ENCODE measurements at places on chromosomes 12 and 14.

- DNase-seq, result no peak
Measured at GRCh38 chr14:74241652-74242017, 2.4 kb downstream of the VSX2 start.

DNA sequence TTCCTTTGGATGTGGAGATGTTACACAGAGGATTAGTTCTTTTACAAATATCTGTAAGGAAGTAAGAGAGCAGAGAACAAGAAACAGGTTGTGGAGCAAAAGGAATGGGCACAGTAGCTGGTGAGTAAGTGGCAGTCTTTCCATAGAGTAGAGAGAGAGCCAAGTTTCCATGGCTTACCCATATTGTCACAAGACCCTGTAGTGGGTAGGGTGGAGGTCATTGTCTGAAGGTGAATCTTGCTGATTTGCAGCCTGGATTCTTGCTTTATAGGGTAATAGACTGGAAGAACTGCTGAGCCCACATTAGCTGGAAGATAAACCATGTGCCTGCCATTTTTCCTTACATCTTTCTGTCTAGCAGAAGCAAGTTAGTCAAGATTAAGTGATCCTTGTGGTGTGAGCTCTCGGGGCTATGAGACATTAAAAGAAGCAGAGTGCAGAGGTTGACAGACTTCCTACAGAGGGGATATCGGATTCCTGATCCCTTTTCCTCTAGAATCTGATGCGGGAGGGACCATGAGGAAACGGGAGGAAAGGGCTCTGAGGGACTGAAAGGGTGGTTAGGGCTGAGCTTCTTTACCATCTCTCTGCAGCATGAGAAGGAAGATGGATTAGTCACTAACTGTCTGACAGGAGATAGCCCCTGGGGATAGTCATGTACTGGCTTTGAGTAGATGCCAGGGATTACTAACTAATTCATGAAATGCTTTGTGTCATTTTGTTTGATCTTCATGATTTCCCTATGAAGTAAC is 44.0 kb upstream of the LRTM2 start:
- DNase-seq, result no peak

GRCh38 chr14:72008666-72009065 is 76.4 kb downstream of the RGS6 start:
- no peak for DNase-seq

DNA sequence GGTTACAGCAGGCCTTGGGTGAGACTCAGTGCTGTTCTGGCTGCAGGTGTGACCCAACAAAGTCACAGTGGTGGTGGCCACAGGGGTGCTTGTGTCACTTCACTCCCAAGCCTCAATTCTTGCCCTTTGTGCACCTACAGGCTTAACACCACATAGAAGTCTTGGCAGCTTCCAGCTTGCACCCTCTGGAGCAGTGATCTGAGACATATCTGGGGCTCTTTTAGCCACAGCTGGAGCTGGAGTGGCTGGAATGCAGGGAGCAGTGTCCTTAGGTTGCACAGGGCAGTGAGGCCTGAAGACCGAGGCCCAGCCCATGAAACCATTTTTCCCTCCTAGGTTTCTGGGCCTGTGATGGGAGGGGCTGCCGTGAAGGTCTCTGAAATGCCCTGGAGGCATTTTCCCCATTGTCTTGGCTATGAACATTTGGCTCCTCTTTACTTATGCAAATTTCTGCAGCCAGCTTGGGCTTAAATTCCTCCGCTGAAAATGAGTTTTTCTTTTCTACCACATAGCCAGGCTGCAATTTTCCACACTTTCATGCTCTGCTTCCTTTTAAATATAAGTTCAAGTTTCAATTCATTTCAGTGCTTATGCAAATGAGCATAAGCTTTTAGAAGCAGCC is 37.7 kb downstream of the ADAM21 start:
- no peak for DNase-seq

DNA sequence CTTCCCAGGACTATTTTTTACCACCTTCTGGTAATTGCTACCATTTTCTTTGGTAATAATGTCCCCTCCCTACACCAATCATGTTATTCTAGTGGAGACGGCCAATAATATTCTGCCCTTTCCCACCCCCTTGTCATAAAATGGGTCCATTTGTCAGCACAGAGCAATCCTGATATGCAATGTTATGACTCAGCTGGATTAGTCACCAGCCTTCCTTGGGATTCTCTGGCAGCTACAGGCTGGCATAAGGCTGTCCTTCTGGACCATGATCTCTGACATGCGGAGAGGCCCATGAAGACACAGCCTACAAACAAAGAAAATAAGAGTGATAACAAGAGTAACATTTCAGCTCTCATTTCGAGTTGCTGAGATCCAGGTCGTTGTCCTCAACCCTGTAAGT is 222.0 kb upstream of the CPNE8 start:
- DNase-seq, result no peak

GRCh38 chr12:47779301-47779942 is 6.4 kb downstream of the SLC48A1 start:
- no peak for DNase-seq

- no peak for DNase-seq
Measured at GRCh38 chr12:119994892-119995658, 6.0 kb downstream of the BICDL1 start.

Measured in RWPE2 (cell line).